Activated naive CD4-positive, alpha-beta T cell treated with anti-CD3 and anti-CD28 coated beads, Interleukin-2, amount 10 ng/mL, durations not matched to agents 7 days and 5 days (primary cell): ENCODE measurements at places on chromosomes 1 and 21.

GRCh38 chr1:201222125-201222524, 31.5 kb downstream of the IGFN1 start:
- no peak for DNase-seq

GRCh38 chr1:219810451-219810850, 117.9 kb downstream of the SLC30A10 start:
- DNase-seq = no peak

GRCh38 chr1:87986130-87986866, 657.6 kb downstream of the LMO4 start:
- DNase-seq = no peak

GRCh38 chr21:33947451-33948095, 32.0 kb upstream of the ATP5PO start:
- DNase-seq = peak; percentile 91

- no peak for DNase-seq
Observed at GRCh38 chr1:200831091-200831490, 41.7 kb upstream of the GPR25 start.

DNA sequence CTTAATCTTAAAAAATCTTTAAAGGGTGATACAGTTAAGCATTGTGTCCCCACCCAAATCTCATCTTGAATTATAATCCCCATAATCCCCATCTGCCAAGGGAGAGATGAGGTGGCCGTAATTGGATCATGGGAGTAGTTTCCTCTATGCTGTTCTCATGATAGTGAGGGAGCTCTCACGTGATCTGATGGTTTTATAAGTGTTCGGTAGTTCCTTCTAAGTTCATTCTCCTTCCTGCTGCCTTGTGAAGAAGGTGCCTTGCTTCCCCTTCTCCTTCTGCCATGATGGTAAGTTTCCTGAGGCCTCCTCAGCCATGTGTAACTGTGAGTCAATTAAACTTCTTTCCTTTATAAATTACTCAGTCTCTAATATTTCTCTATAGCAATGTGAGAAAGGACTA, 10.7 kb downstream of the DHRS3 start:
- DNase-seq = no peak

- no peak for DNase-seq
Observed at GRCh38 chr1:181190364-181191035, 102.0 kb downstream of the IER5 start.

- DNase-seq = peak; percentile 31
Observed at GRCh38 chr1:185733818-185734735, at the start of gene HMCN1. HMCN1 (plus strand) TSS chr1:185734391; CDS start chr1:185734780, 389 bp downstream.

- DNase-seq = no peak
Observed at GRCh38 chr1:209748620-209749019, 7.2 kb upstream of the TRAF3IP3 start.

DNA sequence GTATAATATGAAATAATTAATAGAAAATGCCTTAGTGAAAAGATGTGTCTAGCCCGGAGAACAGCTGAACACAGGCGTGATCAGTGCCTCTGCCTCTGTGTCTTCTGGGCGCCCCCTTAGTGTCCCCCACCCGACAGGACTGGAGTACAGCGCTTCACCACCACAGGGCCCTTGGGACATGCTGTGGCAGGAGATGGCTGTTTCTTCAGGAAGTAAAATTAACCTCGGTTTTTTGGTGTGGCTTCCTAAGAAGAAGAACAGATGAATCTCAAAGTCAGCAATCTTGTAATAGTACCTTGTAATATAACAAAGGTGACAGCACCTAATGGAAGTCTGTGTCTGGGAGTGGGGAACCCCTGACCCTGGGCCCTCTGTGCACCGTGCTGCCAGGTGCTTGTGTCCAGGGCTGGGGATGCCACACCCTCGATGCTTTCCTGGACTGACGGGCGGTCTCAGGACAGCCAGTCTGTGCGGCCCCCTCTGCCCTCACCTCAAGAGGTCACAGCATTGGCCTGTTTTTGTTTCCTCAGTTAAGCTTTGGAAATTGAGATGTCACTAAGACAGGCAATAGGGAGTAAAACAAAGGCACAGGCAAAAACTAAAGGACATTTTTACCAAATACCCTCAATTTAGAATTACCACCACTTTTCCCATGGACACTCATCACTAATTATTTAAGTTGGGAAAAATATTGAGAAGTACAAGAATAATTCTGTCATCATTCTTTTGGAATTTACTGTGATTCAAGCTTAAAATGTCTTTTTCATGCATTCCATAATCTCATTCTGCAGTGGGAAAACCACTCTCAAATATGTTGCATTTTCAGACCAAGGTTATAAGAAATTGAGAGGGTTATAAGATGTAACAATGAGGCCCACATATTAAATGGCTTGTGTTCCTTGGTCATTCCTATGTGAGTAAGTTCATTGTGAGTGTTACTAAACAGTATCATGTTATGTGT, 79.3 kb downstream of the ADARB1 start:
- no peak for DNase-seq

DNA sequence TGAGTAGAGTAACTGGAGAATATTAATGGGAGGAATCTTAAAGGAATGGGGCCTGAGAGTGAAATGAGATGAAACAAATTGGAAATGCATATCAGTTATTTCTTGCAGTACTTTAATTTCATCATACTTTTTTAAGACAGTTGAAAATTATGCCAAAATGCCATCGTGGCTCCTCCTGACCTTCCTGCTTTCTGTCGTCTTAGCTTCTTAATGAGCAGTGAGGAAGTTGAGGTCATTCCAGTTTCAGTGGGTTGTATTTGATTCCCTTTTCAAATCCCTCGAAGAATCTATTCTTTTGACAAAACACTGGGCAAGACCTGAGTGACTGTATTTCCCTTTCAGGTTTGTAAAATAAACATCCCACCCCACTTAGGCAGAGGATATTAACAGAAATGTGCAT, 134.9 kb upstream of the MAP1LC3C start:
- no peak for DNase-seq

DNA sequence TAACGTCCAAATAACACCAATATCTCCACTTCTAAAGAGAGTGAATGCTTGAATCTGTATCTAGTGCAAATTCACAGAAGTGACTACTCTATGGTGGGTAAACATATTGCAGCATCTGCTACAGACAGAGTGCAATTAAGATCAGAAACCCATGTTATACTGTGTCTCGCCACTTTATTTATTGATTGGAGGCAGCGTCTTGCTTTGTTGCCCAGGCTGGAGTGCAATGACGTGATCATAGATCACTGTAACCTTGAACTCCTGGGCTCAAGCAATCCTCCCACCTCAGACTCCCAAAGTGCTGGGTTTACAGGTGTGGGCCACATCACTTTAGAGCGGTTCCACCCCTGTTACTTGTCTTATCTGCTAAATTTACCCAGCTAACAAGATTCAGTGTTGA, 57.0 kb downstream of the HLCS start:
- DNase-seq = no peak

- DNase-seq = no peak
Observed at GRCh38 chr1:165884690-165885304, 57.4 kb downstream of the UCK2 start.

- DNase-seq = no peak
Observed at GRCh38 chr1:90513956-90514355, 203.1 kb downstream of the BARHL2 start.

DNA sequence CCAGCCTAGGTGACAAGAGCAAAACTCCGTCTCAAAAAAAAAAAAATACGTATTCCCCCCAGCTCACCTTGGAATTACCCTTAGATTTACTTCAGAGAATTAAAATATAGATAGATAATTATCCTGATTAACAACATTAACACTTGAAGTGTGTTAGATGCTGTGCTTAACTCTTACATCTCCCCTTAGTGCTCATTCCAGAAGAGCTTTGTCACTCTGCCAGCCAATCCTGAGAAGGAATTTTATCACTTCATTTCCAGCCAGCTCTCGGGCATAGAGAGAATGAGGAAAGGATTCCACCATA, 1.6 kb upstream of the SHC1 start:
- no peak for DNase-seq

- no peak for DNase-seq
Observed at GRCh38 chr1:17436380-17437174, 2.9 kb downstream of the RCC2 start.

DNA sequence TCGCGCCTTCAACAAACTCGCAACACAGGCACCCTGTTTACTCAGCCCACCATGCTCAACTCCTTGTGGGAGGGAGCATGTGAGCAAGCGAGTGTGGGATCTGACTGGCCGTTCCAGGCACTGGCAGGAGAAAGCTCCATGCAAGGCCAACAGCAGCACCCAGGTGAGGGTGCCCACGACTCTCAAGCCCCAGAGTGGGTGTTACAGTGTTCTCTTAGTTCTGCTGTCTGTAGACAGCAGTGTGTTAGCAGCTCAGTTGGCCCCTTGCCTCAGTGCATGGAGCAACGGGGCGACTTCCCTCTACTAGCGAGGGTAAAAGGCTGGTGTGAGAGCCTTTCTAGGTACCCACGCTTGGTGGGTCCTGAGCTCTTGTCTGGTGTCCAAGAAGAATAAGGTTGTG, 114.6 kb downstream of the PIGK start:
- DNase-seq = no peak

DNA sequence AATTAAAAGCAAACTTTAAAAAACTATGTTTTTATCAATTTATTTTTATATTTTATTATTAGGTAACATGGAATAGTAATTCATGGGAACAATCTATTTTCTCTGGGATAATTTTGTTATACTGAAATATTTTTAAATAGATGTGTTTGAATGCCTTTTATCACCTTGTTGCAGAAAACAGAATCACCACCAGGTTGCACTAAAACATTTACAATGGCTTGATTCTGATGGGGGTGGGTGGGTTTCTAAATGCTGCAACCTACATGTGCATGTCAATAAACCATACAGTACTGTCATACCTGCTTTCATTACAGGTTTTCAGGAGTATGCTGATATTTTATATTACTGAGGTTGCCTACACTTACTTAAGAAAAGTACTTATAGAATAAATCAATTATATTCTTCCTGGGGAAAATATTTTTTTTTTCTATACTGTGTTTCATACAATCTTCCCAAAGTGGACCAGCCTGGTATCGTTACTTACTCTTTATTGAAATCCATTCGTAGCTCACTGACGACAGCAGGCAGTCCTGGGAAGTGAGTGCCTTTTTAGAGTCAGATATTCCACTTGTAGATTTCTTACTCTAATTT, 132.8 kb downstream of the PTPRC start:
- DNase-seq = no peak

DNA sequence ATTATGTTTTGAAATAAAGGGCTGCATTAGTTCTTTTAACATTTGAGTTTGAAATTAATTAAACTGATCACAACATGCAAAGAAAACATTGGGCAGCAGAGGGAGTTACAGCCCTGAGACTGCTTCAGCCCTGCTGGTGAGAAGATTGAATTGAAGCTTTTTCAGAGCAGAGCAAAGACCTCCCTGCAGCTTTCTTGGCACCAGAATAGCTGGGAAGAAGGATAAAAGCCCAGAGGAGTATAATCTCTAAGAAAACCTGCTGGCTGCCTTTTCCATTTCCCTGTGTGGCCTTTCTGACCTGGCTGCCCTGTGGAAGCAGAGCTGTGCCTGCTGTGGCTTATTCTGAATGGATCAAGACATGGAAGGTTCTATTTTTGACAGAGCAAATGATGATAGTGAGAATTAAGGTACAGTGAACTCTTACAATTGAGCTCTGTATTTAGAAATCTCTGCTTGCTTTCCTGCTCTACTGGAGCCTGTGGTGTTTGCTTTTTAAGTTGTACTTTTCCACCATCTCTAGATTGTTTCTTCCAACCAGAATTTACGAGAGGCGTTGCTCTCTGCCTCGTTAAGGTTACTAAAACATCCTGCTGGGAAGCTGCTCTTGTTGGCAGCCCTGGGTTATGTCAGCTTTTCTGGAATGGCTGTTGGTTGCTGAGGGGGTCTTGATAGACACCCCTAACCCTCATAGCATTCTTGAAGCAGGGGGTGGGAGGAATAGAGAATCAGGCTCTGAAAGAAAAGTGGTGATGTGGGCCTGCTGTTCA, 9.9 kb downstream of the SNRPE start:
- DNase-seq = peak; percentile 29

- no peak for DNase-seq
Observed at GRCh38 chr1:51392241-51392640, 61.9 kb upstream of the TTC39A start.

GRCh38 chr1:27144920-27145661, 9.8 kb downstream of the SLC9A1 start:
- DNase-seq = no peak

- peak; percentile 93 for DNase-seq
Observed at GRCh38 chr1:27044613-27045151, 32.0 kb upstream of the TENT5B start.

GRCh38 chr1:200660719-200661118, 9.0 kb downstream of the DDX59 start:
- no peak for DNase-seq

DNA sequence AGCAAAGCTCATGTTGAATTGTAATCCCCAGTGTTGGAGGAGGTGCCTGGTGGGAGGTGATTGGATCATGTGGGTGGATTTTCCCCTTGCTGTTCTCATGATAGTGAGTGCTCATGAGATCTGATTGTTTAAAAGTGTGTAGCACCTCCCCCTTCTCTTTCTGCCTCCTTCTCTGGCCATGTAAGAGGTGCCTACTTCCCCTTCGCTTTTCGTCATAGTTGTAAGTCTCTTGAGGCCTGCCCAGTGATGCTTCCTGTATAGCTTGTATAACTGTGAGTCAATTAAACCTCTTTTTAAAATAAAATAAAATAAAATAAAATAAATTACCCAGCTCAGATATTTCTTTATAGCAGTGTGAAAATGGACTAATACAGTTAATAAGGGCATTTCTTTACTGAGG, 1025.7 kb downstream of the PLA2G4A start:
- DNase-seq = no peak

GRCh38 chr1:152220166-152221163, 3.5 kb downstream of the HRNR start:
- no peak for DNase-seq

GRCh38 chr1:84107955-84108354, 36.1 kb upstream of the PRKACB start:
- no peak for DNase-seq

DNA sequence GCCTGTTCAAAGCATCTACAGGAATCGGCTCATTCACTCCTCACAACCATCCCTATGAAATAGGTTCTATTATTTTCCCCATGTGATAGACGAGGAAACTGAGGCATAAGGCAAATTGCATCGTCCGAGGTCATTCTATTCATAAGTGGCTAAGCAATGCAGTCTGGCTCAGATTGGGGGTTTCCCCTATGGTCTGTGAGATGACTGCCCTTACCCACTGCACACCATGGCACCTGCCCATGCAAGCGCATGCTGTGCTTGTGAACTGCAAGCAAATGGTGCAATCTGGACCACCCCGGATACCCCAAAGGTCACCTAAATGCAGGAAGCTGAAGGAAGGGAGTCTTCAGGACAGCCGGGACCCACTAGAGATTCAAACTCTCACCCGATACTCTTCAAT, 123.4 kb upstream of the SOD1 start:
- no peak for DNase-seq

DNA sequence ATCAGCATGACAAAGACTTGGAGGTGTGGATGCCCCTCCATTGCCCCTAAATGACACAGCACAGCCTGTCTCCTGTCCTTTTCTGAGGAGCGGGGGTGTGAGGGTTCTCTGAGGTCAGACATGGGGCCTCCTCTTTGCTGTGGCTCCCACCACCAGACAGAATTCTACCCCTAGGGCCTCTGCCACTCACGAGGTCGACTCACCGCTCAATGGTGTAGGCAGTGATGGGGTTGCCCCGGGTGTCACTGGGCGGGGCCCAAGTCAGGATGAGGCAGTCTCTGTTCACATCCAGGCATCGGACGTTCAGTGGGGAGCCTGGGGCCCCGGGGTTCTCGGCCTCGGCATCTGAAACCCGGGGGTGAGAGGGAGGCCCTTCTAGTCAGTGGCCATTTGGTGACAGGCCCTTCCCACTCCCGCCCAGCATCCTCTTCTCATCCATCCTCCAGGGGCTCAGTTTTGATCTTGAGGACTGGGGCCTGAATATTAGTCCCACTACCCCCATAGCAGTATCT, 19.9 kb downstream of the MYOM3 start:
- DNase-seq = no peak

- no peak for DNase-seq
Observed at GRCh38 chr1:244653439-244654107, 647 bp downstream of the DESI2 start.
